CD8-positive, alpha-beta memory T cell (primary cell): ENCODE measurements at places on chromosomes 4 and X.

- DNase-seq, result no peak
These were observed 72.8 kb downstream of the IRF2 start for GRCh38 chr4:184401397-184402171.

DNA sequence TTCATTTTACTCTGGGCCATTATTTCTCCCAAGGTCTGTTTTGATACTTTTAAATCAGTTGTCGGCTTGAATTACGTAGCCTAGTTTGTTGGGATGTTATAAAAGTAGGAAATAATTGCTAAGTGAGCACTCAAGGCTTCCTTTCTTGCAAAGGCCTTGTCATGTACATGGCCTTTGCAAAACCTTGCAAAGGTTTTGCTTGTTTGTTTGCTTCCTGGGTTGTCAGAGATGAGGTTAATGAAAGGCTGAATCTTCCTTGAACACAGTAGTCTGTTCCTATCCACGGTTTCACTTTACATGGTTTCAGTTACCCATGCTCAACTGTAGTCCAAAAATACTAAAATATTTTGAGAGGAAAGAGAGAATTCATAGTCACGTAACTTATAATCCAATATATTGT, 113.5 kb downstream of the NAA11 start:
- no peak for DNase-seq

- DNase-seq, result no peak
These were observed 334.0 kb upstream of the NDST3 start for GRCh38 chr4:117700111-117700892.

DNA sequence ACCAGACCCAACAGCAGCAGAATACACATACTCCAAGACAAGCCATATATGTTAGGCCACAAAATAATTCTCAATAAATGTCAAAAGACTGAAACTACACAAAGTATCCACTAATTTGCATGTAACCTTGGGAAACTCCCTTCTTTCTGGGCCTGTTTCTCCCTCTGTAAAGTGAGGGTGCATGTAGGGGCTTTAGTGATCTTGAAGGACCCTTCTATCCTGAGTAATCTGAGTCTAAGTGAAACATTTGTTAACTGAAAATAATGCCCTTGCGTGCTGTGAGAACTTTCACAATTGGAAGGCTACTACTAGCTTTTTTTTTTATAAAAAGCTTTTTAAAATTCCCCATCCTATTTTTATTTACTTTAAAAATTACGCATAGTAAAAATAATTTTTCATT, 125.2 kb downstream of the NEXMIF start:
- no peak for DNase-seq

DNA sequence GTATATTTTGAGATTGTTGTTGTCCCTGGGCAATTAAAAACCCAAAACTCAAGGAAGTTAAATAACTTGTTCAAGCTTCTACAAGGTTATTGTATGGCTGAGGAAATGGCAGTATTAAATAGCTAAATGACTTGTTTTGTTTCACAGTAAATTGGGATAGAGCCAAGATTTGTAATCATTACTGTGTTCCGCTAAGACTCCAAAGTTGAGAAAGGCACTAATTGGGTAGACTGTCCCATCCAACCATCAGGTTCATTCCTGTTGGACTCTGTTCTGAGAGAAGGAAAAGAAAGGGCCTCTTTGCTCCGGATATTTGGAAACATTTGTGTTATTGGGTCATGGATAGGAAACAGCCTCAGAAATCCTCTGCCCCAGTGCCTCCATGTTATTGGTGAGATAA, 82.2 kb downstream of the DCLK2 start:
- no peak for DNase-seq

DNA sequence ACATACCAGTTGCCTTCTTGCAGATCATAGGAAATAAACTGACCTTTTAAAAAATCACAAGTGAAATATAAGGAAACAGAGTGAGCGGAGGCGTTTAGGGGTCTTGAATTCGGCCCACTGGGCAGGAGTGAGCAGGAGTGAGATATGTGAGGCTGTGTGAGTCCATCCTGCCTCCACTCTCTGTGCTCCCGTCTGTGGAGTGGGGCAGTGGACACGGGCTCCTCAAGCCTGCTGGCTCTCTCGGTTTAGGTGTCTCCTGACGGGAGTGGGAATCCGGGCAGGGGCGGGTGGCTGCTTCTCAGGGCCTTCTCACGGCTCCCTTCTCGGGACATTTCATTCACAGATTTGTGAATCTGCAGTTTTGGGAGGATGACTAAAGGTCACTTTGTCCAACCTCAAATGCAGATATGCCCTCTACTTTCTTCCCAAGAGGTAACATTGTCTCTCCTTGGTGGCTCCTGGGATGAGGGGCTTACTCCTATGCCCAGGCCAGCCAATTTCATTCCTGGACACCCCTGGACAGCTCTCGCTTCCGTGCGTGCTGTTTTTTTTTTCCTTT, 27.6 kb downstream of the CYTL1 start:
- DNase-seq, result no peak

DNA sequence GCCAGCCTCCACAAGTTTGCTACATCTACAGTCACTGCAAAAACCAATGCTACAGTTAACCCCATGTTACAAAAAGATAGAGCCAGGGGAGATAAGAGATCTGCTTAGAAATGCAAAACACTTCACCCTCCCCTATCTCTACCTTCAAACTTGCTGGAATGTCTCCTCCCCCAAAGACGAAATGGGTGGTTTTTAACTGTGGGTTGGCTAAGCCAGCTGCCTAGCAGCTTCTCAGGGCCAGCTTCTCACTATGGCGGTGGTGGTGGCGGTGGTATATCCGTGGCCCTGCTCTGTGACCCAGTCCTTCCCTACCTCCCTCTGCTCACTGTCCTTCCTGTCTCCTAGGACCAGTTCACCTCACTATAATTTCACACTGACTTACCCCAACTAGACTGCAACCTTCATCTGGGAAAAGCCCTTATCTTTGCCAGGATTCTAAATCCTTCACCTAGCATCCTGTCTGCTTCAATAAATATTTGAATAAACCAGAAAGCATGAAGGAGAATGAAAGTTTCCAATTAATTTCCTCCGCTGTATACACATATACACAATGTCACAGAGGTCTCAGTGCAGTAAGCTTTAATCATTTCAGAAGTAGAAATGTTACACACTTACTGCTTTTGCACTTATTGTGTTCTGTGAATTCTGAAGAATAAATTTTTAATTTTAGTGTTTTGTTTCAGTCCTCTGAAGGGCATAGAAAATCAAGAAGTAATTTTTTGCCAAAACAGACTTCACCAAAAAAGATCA, 46.3 kb downstream of the SH3KBP1 start:
- DNase-seq, result peak; percentile 6

DNA sequence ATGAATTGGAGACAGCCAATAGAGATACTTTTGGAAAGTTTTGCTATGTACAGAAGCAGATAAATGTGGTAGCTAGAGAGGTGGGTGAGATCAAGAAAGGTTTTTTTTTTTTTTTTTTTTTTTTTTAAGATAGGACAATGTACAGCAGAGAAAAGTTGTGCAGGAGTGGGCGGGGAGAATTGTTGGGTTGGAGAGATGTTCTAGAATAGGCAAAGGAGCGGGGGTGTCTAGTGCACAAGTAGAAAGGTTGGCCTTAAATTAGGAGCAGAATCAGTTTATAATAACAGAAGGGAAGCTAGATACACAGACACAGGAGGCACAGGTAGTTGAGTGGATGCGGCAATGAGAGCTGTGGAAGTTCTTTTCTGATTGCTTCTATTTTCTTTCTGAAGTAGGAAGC, 66.2 kb upstream of the PGK1 start:
- no peak for DNase-seq

- DNase-seq, result no peak
These were observed 638.6 kb downstream of the RPA4 start for GRCh38 chrX:97522307-97522706.

DNA sequence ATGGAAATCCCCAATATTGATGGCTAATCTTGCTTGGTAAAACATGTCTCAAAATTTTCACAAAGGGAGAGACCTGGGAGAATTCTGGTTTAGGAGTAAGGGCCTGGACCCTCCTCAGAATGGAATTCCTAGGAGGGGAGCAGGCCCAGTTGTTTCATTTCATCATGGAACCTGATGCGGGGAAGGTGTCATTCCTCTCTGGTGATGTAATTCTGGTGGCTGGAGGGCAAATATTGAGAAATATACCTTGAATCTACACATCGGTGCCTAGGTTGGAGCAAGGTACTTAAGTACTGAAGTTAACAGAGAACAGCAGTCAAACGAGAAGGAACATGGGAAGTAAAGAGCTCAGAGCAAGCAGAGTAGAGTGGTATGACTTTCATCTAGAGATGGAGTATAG, 23.2 kb upstream of the CCSER1 start:
- DNase-seq, result no peak

DNA sequence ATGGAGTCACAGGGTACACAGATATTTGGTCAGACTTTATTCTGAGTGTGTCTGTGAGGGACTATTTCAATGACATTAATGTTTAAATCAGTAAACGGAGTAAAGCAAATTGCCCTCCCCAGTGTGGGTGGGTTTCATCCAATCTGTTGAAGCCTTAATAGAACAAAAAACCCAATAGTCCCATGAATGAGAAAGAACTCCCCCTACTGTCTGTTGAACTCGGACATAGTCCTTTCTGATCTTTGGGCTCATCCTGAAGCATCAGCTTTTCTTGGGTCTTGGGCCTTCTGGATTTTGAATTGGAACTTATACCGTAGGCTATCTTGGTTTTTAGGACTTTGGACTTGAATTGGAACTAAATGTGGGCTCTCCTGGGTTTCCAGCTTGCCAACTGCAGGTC, 193.6 kb downstream of the COX7B2 start:
- no peak for DNase-seq

- DNase-seq, result no peak
These were observed 1.1 kb downstream of the DCK start for GRCh38 chr4:70994387-70995099.
